Heart left ventricle (tissue), 16 donors: ENCODE measurements at places on chromosomes 6 and 20.
A peak's percentile ranks its signal among the peaks of the same experiment; 100 is the strongest.

DNA sequence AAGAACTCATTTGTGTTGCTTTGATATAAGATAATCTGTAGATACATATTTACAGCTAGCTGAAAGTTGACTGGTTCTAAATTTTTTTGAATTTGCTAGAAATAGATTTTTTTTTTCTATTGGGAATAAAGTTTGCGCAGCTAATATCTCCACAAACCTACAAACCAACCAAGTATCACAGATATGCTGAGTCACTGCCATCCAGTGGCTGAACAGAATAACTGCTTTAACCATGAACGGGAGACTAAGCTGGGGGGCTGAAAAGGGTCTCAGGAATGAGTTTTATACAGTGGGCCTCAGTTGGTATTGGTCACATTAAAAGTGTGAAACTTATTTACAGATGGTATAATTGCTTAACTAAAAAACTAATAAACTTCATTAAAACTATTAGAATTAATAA lies 326.7 kb upstream of the CNR1 start:
- DNase-seq = no peak

GRCh38 chr20:16864069-16864468 lies 115.9 kb downstream of the OTOR start:
- no peak for DNase-seq

GRCh38 chr6:148074738-148075137 lies 267.9 kb upstream of the SASH1 start:
- no peak for DNase-seq

GRCh38 chr20:32894026-32894483 lies 35.3 kb downstream of the EFCAB8 start:
- DNase-seq = no peak

DNA sequence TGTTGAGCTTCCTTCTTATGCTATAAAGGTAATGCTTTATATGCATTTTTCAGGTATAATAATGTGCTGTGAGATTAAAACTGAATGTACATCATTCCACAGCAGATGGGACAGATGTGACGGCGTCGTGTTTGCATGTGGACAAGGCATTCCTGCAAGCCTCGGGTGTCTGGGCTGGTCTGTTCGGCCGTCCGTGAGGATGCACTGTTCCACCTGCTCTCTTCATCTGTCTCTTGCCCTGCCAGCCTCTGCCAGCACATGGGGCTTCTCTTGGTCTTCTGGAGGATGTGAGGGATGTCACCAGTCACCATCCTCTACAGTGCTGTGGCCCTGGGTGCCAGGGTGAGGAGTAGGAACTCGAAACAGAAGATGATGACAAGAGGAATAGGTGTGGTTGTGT lies 223.2 kb downstream of the ERMARD start:
- DNase-seq = no peak

GRCh38 chr6:128335963-128336362 lies 184.4 kb downstream of the PTPRK start:
- no peak for DNase-seq

- no peak for DNase-seq
Measured at GRCh38 chr6:109202409-109203264, 107.3 kb downstream of the CEP57L1 start.

GRCh38 chr6:158042245-158042798 lies 60.7 kb downstream of the SYNJ2 start:
- DNase-seq = peak; percentile 86

DNA sequence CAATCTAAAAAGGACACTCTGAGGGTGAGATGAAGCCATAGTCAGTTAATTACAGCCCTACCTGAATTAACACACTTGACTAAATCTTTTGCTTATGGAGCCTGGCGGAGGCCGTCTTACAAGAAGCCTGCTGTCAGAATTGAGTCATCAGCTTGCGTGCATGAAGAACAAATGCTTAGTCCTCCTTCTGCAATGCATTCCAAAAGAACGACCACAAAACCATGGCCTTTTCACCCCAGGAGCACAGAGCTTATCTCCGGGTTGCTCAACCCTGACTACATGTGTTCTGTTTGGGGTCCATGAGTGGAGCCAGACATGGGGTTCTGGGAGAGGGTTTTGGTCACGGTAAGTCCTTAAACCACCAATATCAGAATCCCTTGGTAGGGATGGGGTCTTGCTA lies 318.1 kb downstream of the CLIC5 start:
- DNase-seq = no peak

DNA sequence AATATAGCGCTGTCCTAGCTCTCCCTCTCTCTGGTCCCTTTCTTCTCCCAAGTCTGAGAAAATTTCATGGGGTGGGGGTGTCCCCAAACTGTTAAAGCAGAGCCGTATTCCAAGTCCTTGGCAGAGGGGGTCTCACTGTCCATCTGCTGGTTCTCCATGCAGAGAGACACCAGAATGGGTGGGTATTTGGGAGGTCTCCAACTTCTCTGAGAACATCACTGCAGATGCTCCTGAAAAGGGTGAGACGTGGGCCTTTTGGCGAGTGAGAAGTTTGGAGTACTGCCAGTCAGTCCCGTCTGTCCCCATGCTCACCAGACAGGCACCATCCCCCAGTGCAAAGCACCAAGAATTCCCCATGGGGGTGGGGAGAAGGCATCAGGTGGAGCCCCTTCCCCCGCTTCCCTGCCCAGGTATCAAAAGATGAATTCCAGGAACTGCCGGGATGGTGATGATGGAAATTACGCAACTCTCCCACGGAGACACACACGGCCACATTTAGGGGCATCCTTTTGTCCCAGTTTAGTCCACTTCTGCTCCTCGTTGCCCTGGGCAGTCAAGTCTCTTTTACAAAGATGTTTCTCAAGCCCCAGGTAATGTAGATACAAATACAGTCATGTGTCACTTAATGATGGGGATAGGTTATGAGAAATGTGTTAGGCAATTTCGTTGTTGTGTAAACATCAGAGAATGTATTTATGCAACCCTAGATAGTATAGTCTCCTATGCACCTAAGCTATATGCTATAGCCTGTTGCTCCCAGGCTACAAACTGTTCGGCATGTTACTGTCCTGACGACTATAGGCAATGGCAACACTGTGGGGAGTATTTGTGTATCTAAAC lies 73.4 kb upstream of the SRSF6 start:
- no peak for DNase-seq

- no peak for DNase-seq
Measured at GRCh38 chr20:57526087-57526884, 1.3 kb upstream of the CTCFL start.

DNA sequence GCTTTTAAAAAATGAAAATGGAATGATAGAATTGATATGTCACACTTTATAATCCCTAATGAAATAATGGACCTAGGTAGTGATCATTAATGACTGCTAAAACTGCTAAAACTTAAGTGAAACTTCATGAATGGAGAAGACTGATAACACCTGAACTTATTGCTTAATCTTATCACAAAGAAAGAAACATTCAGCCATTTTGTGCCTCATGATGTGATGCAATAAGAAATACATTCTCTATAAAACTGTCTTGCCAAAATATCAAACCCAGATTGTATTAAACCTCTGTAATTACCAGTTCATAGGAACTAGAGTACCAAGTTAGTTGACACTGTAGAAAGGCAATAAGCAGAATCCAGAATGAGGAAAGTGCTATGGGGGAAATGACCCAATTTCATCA lies 54.4 kb upstream of the COL10A1 start:
- DNase-seq = no peak

DNA sequence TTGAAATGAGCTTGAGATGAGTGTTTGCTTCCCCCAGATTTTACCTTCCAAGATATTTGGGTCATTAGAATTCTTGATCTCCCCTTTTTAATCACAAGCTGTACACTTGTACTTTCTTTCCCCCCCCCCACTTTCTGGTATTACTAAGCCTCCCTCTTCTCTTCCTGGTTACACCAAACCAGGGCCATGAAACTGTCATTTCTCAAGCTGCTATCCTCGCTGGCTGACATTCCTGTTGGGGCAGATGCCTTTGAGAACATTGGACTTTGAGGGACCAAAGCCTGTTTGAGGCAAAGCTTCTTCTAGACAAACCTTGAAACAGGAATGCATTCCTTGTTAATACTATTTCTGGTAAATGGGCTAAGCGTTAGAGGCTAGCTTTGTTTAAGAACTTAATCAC lies 32.3 kb upstream of the MAP3K7 start:
- DNase-seq = no peak

GRCh38 chr6:20056350-20056992 lies 155.8 kb downstream of the MBOAT1 start:
- no peak for DNase-seq

DNA sequence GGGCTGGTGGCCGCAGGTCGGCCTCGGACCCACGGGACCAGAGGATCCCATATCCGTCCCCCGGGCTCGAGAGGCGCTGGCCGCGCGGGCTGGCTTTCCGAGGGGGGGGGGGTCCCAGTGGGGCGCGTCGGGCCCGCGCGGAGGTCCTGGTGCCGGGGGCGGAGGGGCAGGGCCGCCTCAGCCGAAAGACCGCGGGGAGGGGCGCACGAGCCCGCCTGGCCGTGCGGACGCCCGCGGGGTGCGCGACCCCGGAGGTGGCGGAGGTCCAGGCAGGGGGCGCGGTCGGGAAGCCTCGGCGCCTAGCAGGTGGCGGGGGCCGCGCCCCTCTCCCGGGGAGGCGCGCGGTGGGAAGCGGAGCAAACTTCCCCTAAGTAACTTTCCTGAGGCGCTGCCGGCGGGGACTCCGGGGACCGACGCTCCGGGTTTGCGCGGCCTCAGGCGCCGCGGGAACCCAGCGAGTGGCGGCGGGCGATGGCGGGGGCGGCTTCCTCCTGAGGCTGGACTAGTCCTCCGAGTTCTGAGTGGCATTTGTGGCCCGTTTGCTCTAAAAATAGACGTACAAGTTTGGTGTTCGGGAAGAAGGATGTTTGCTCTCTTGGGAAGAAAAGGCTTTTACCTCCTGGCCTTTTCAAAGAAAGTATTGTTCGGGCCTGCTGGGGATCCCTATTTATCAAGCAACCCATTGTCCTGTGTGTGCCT lies 26.5 kb upstream of the BTBD3 start:
- DNase-seq = peak; percentile 77

GRCh38 chr6:148711833-148712654 lies 34.8 kb upstream of the UST start:
- DNase-seq = no peak

DNA sequence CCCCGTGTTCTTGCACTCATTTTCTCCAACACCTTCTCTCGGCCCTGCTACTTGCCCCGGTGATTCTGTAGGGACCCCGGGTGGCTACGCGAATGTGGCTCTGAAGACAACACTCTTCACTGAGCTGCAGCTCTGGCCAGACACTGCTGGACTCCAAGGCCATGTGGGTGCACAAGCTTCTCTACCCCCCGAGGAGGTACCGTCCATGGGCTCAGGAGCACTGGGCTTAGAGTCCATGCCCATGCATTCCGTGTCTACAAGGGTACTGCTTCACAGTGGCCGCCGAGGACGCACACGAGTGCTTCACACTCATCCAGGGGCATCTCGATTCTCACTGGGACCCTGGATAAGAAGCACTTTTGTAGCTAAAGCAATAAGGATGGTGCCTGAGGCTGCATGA lies 59.5 kb downstream of the SMOC2 start:
- no peak for DNase-seq

DNA sequence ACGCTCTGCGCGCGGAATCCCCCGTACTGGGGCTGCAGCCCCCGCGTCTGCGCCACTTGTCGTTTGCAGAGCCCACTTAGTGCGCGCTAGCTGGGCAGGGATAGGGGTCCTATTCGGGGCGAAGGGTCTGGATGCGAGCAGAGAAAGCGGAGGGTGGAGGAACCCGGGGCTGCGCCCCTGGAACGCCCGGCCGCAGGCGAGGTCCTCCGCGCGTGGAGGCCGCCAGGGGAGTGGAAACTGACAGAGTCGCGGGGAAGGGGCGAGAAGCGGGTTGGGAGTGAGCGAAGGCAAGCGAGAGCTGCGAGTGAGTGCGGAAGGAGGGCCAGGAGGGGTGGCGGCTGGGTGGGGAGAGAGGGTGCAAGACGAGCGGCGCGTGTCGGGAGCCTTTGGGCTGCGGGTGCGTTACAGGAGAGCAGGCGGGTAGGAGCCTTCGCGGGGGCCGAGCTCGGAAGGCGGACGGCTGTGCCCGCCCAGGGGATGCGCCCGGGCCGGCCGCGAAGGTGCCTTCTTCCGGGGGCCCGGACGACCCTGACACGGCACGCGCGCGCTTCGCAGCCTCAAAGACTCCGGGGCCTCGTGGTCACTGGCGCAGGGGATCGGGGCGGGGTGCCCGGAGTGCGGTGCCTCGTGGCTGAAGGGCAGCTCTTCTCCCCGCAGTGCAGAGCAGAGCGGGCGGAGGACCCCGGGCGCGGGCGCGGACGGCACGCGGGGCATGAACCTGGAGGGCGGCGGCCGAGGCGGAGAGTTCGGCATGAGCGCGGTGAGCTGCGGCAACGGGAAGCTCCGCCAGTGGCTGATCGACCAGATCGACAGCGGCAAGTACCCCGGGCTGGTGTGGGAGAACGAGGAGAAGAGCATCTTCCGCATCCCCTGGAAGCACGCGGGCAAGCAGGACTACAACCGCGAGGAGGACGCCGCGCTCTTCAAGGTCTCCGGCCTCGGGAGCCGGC lies 1.2 kb downstream of the IRF4 start:
- DNase-seq = no peak

DNA sequence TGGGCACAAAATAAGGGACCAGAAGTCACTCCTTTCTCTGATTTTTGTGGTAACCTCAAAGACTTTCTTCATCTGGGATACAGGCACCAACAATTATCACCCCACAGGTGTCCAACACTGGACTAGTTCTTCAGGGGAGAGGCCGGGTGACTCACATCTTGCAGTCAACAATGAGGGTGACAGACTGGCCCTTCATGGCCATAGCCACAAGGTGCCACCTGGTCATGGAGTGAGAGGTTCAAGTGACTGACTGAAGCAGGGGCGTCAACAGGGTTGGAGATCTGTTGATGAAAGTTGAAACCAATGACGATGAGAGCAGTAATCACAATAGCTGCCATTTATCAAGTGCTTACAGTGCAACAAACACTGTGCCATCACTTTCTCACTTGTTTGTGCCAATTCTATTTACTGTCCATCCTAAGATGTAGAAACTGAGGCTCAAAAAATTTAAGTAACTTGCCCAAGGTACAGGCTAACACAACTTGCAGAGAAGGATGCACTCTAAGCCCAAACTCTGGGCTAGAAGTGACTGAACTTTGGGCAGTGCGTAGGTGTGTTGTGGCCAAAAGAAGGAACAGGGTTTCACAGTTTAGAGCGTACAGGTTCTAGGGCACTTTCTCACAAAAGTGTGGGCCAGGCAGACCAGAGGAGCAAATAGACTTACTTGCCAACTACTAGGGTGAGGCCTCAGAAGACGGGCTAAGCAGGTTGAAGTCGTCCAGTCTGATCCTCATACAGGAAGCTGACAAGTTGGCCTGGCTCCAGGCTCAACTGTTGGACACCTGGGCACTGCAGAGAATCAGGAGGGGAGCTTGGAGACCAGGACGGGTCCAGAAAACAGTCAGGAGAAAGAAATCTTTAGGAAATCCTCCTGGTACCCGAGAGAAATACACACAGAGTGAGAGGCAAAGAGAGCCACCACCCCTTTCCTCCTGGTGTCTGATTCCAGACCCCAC lies 30.4 kb downstream of the HLA-DPB1 start:
- DNase-seq = no peak
